ENCODE measurements at places on chromosomes 13 and 19.

- no peak for DNase-seq
Measured at GRCh38 chr19:10782795-10783194, 53.2 kb downstream of the TMED1 start.

GRCh38 chr19:11005521-11005920 lies 44.7 kb downstream of the SMARCA4 start:
- DNase-seq = no peak

DNA sequence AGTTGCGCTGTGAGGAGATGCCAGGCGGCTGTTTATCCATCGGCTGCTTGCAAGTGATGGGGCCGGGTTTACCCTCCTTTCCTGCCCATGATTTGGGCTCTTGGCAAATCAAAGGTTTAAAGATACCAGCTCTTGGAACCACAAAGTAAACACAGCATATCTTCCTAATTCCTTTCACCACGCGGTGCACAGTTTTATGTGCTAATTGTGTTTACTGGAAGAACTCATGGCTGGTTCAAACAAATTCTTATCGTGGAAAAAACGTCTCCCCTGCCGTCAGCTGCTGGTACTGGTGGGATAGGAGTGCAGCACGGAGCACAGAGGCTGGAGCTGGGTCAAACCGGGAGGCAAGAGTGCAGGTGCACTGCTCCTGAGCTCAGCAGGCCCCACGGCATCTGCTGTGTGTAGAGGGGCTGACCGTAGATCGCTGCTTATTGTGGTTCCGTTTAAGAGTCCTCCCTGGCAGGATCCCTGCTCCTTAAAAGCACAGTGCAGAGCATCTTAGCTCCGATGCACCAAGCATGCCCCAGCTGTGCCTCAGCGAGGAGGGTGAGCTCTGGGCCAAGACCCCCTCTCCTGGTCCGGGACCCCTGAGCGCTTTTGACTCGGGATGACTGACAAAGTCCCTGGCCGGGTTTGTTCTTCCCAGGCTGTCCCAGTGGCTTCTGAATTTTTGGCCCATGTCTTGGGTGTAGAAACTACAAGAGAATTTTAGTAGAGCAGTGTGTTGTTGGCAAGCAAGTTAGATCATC lies 51.3 kb upstream of the GAS6 start:
- DNase-seq = no peak

DNA sequence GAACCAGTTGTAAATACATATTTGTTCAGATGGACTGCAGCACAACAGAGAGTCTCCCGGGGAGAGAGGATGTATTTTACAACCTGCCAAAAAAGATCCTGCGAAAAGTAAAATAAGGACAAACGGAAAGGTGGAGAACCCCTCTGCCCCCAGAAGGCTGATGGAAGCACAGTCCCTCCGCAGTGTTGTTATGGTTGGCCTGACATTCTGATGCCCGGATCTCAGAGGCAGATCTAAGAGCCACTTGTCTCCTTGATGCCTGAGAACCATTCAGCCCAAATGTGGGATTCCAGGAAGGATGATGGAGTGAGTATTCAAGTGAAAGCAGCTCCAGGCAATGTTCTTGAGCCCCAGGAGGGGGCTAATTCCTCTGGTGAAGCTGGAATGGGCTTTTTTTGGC lies 458.7 kb downstream of the ZNF536 start:
- no peak for DNase-seq

DNA sequence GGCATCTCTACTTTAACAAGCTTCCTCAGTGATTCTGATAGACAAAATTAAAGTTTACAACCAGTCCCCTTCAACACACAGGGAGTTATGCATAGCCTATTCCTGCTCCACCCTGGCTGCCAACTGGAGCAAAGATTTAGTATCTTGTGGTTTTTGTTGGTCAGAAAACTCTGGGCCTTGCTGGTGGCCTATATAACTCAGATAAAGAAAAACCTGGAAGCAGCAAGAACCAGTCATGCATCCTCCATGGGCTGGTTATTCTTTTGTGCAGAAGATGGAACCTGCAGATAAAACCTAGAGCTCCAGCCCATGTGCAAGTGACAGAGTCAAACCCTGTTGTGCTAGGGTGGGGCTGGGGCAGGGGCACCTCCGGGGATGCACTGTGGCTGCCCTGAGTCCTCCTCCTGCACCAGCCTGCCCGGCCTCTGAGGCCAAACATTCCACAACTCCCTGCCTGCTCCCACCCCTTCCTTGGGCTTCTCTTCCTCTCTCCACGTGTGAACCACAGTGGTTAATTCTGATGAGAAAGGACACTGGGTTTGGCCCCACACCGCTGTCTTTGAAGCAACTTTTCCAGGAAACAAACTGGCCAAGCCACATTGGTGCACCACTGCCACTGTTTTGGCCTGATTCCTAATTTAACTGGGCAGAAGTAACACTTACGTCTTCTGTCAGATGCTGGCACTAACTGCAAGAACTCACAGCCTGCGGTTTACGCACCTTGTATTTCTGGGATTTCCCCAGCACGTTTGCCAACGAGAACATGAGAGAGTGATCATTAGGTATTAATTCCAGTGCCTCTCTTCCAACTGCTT lies 23.3 kb upstream of the GGACT start:
- no peak for DNase-seq

GRCh38 chr13:105518086-105518485 lies 1017.4 kb downstream of the EFNB2 start:
- DNase-seq = no peak

DNA sequence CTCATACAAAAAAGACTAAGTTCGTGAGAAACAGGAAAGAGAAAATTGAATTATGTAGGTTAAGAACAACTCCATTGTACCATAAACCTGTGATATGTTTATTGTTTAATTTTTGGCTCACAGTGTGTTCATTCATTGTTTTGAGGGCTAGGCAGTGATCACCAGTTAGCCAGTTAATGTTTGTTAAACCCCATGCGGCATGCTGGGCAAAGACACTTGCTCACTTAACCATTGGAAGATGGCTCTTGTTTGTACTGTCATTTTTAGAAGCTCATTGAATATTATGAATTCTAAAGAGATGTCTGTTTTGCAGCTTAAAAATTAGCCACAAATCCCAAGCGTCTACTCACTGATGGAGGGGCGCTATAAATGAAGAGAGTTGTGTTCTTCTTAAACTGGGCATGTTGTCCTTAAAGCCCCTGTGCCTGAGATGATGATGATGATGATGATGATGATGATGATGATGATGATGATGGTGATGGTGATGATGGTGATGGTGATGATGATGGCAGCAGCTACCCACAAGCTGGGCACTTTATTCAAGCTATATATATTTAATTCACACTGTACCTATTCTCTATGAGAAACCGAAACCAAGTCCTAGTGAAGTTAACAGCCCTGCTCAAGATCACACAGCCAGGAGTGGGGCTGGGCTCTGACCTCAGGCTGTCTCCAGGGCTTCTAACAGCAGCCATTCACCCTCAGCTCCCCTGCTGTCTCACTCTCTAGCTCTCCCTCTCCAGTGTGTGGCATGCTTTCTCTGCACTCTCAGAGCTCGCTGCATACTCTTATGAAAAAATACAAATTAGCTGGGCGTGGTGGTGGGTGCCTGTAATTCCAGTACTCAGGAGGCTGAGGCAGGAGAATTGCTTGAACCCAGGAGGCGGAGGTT lies 169.1 kb downstream of the SHISA2 start:
- DNase-seq = no peak

DNA sequence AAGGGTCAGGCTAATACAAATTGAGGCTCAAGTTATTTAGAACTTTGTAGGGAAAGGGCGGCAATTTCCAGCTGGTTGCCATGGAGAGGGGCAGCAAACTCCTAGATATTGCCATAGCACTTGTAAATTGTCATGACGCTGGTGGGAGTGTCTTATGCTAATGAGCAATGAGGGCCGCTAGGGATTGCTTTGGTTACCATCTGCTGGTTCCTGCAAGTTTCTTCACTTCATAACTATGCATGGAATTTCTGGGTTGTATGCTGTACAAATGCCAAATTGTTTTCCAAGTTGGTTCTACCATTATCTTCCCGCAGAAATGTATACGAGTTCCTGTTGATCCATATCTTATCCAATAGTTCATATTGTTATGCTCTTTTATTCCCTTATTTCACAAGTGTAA lies 1339.4 kb downstream of the EFNB2 start:
- no peak for DNase-seq

DNA sequence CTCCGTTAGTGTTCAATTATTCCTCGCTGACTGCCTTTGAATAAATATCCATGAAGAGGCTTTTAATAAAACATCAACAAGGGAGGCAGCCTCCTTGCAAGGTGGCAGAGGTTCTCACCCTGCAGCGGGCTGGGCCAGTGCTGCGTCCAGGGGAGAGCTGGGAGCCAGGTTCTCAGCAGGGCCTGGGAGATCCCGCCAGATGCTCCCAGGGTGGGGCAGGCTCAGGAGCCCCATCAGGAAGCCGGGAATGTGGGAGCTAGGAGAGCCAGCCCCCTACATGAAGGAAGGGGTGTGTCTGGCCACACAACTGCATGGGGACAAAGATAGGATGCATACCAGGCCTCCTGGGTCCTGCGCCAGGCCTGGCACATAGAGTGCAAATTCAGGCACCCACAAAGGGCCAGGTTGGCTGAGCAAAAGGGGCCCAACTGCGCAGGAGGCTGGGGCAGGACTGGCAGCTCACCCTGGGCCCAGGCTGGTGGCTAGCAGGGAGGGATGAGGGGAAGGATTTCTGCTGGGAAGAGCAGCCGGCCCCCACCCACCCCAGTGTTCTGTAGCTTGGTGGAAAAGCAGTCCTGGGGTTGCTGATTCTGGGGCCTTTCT lies 22.8 kb downstream of the VSTM2B start:
- no peak for DNase-seq

GRCh38 chr13:49814551-49815270 lies 22.2 kb upstream of the KPNA3 start:
- DNase-seq = no peak

DNA sequence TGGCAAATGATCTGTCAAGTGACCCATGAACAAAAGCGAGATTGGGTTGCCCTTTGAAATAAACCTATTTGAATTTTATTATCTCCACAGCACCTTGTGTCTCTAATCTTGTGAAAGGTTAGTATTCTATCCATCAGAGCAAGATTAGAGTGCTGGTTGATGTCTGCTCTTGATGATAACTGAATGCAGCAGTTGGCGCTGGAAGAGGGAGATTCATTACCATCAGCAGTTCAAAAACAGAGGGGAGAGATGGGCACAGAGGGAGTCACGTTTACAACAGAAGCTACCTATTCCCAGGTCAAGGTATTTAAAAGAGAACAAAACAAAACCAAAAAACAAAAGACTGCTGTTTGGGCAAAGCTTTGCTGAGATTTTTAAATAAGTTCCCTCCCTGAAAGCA lies 588.1 kb downstream of the GPC6 start:
- no peak for DNase-seq

GRCh38 chr13:39712626-39713025 lies 57.2 kb downstream of the COG6 start:
- no peak for DNase-seq

DNA sequence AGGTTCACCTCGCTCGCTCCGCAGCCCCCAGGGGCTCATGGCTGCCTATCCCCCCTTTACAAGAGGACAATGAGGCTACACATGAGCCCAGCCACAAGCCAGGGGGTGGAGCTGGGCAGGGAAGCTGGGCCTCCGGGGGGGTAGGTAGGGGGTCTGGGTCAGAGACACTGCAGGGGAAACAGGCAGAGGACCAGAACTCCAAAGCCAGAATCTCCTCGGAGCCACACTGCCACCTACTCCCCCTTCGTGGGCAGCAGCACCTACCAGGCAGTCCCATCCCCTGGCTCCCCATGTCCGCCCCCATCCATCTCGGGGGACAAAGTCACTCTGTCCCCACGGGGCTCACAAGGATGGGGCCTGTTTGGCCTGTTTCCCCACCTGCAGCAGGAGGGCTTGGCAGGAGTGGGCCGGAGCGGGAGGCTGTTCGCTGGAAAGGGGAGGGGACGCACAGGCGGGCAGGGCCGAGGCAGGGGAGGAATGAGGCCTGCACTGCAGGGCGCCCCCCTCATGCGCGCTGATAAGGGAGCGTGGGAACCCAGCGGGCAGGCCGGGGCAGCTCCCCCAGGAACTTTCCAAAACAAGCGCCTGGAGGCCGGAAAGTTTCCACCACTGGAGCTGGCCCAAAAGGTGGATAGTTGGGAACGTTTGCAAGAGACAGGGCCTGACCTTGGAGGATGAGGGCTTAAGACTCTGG lies 545 bp upstream of the ISYNA1 start:
- DNase-seq = no peak

GRCh38 chr19:29992233-29992867 lies 50.3 kb downstream of the URI1 start:
- no peak for DNase-seq

- no peak for DNase-seq
Measured at GRCh38 chr13:53200498-53201453, 172.2 kb downstream of the OLFM4 start.

- peak; percentile 90 for DNase-seq
Measured at GRCh38 chr13:37446503-37446902, 152.1 kb downstream of the POSTN start.

DNA sequence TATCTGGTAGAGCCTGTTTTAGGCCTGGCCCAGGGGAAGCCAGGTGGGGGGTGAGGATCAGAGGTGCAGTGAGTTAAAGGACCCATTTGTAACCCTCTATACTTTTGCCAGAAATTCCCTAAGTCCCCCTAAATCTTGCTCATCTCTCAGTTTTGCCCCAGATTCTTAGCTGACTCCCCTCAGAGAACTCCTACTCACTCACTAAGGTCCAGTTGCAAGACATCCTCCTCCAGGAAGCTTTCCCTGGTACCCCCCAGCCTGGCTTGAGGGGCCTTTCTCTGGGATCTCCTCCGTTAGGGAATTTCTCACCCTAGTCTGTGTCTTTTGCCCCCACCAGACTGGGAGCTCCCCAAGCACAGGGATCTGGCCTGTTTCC lies 1.9 kb downstream of the TSKS start:
- DNase-seq = no peak

DNA sequence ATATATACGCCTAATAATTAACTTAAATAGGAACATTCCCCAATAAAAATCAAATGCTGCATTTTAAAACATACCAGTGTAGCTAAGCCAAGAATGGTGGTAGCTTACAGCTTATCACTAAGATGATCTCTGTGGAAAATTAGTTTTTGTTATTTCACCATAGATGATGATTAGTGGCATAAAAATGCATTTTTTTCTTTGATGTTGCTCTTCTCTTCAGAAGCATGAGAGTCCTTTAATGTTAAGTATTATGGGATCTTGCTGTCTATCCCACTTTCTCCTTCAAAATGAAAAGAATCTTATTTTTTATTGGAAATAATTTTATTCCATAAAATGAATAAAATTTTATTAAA lies 731.0 kb downstream of the SLITRK1 start:
- no peak for DNase-seq

GRCh38 chr13:67736646-67737420 lies 506.7 kb upstream of the PCDH9 start:
- peak; percentile 68 for DNase-seq

GRCh38 chr13:50453188-50453587 lies 390.3 kb downstream of the DLEU7 start:
- DNase-seq = no peak

- DNase-seq = no peak
Measured at GRCh38 chr13:85040215-85040614, 759.0 kb downstream of the SLITRK6 start.

DNA sequence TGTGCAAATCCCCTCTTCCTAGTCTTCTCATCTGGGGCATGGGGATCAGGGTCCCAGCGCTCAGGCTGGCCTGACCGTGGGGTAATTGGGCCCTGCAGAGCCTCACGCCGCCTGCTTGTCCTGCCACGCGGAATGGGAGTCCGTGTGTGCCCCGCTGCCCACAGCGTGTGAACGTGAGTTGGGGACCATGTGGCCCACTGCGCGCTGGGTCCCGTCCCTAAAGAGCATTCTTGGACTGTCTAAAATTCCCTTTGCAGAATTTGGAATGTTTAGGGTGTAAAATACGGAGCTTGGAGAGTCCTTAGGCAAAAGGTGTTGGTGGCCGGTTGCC lies 2.9 kb downstream of the TMPRSS9 start:
- no peak for DNase-seq

GRCh38 chr19:40231544-40232424 lies 5.3 kb upstream of the CCNP start:
- DNase-seq = no peak

Measured in stromal cell of bone marrow (primary cell).